ENCODE measurements at places on chromosomes 2 and 18. TPM values are rescaled to one million over a fixed set of nuclear protein-coding genes. Genes with fewer than 3 reads are reported as not detected.

SP5 gene
- 0.33 TPM for total RNA-seq

GRCh38 chr18:3027370-3027891 is 14.5 kb upstream of the LPIN2 start:
- DNase-seq = no peak

GRCh38 chr18:68769461-68769860 is 28.4 kb upstream of the CCDC102B start:
- DNase-seq = no peak

GRCh38 chr2:56981554-56981953 is 797.8 kb downstream of the CCDC85A start:
- no peak for DNase-seq

CXCR4 gene
- total RNA-seq = 11.9 TPM

- DNase-seq = no peak
These were observed 62.4 kb downstream of the WDPCP start for GRCh38 chr2:63525905-63526304.

DNA sequence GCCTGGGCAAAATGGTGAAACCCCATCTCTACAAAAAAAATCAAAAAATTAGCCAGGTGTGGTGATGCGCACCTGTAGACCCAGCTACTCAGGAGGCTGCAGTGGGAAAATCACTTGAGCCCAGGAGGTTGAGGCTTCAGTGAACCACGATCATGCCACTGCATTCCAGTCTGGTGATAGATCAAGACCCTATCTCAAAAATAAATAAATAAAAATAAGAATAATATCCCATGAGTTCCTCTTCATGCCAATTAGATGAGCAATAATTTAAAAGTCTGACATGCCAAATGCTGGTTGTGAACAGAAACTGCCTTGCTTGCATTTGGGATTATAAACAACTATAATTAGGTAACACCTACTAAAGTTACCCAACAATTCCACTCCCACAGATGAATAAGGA is 22.1 kb upstream of the ANKRD44 start:
- no peak for DNase-seq

UGT1A5 gene
- total RNA-seq = not detected

DNA sequence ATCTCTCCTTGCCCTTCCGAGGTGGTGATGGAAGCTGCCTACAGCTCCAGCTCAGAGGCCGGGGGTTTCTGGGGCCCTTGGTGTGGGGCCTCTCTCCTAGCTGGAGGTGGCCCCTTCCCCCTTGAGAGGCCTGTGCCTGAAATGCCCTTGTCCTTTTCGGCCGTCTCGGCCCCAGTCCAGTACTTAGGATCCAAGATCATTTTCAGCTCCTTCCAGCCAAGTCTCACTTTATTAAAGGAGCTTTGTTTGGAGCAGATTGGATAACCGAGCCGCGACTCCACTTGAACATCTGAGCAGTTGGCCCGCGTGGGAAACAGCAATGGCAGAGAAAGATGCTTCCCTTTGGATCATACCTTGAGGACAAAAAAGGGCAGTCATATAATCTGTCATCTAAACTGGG is 125.0 kb downstream of the NEDD4L start:
- peak; percentile 46 for DNase-seq

LIMS4 gene
- 2.9 TPM for total RNA-seq

MOCOS gene
- total RNA-seq = 0.51 TPM

Measured in right atrium auricular region (tissue), 2 donors.